Suprapubic skin (tissue), 4 donors: ENCODE measurements at places on chromosomes 5 and 9. TPM values are rescaled to one million over a fixed set of nuclear protein-coding genes. Genes with fewer than 3 reads are reported as not detected.
A peak's percentile ranks its signal among the peaks of the same experiment; 100 is the strongest.

FLT4 gene
- 8.9 TPM for total RNA-seq

IL13 gene
- total RNA-seq: not detected

IFNE gene
- total RNA-seq: not detected

CRHBP gene
- not detected for total RNA-seq

LVRN gene
- total RNA-seq: 0.60 TPM

LPAR1 gene
- 17.4 TPM for total RNA-seq

NUTM2G gene
- not detected for total RNA-seq

CCL28 gene
- 23.8 TPM for total RNA-seq

FBXO4 gene
- 8.7 TPM for total RNA-seq

DNA sequence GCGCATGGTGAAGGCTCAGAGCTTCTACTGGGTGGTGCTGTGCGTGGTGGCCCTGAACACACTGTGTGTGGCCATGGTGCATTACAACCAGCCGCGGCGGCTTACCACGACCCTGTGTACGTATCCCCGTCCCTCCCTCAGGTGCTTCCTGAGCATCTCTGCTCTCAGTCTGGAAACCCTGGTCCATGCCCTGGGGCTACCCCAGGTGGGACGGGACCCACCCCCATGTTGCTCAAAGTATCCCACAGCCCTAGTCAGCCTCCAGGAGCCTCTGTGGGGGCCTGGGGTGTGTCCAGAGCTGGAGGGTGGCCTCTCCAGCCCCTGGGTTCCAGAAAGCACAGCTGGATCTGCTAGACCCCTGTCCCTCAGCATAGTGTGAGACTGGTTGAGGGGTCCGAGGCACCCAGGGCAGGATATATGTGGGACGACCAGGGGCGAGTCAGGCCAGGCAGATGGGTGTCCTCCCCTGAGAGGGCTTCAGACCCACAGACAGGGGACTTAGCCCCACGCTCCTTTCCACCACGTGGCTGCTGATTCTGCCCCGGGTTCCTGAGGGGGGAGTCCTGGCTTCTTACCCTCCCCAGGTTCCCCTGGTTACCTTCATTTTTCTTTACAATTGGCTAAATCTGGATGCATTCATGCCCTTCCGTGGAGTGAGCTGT is 94.0 kb downstream of the CACNA1B start:
- peak; percentile 31 for DNase-seq

DNA sequence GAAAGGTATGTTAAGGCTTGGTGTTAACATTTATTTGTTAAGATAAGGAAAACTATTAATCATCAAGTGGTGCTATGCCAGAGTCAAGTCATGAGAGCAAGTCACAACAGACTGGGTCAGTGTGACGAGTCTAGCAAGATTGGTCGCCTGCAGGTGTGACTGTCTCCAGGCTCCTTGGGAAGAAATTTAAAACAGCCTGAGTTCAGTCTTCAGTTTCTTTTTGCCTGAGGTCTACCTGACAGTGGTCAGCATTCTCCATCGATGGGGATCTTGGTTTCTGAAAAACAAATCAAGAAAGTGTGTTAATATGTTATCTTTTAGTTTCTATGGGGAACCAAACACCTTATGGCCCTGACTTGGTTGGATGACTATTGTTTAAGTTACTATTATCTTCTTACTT is 56.3 kb downstream of the CETN3 start:
- no peak for DNase-seq

DNA sequence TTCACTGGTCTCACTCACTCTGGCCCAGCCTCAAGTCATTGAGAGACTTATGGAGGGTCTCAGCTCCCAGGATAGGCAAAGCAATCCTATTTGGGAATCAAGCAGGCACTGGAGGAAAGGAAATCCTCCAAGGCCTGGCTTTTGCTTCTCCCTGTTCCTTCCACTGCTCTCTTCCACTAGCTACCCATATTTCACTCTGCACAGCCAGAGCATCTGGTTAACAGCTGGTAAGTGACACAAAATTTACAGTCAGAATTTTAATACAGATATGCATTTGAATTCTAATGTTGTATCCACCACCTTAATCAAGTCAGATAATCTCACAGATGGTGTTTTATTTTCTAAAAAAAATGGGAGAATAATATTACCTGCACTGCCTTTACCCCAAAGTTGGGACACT is 868 bp upstream of the C1QTNF2 start:
- DNase-seq: no peak

DNA sequence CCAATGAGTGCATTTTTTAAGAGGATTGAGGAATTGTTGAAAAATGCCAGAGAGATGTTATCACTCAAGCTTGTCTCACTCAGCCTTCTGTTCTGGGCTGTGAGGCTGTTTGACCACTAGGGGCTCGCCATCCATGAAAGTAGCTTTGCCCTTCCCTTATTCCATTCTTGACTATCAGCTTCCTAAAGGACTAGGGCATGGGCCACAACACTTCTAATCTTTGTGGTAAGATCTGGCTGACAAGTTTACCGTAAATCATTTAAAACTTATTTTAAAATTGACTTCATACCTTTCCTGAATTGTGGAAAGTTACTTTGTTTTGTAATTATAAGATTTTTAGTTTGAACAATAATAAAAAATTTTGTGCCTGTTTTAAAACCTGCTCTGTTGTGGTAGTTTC is 49.5 kb downstream of the TJP2 start:
- no peak for DNase-seq

GRCh38 chr5:126182971-126183695 is 240.1 kb upstream of the GRAMD2B start:
- DNase-seq: no peak

DNA sequence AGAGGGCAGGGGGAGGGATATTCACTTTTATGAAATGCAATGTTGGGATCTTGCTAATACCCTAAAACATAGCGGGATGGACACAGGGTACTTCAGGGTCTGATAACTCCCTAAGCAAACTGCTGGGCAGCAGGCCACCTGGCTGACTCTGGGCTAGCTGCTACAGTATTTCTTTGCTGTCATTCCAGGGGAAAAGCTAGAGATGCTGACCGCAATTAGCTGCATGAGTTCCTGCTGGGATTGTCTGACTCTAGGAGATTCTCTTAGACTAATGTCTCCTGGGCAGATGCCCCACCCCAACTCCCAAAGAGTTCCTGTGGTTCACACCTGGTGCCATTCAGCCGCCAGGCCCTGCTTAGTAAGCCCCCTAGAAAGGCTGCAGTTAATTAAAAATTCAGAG is 69.9 kb downstream of the PSAT1 start:
- DNase-seq: no peak

DNA sequence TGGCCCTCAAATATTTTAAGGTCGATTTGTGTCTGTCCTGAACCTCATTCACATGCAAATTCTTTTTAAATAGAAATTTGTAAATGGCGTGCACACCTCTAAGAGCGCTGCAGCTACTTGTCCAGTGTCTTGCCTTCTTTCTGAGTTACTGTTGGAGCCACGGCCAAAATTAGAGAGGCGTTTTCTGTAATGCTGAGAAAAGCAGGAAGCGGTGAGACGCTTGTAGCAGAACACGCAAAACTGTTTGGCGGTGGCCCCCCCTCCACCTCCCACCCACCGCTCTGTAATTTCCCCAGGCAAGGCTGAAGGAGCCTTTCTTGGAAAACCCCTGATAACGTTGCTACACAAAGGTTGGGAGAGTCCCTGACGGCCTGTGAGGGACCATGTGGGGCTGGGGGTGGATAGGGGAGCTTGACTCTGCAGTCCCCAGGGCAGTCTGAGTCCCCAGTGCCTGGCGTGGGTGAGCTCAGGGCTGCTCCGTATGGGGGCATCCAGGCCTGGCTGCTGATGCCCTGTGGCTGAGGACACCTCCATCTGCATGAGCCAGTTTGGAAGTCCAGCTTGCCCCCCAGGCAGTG is 96.5 kb downstream of the GADD45G start:
- peak; percentile 68 for DNase-seq

- no peak for DNase-seq
Measured at GRCh38 chr9:7967851-7968250, 168.3 kb upstream of the DMAC1 start.

GRCh38 chr9:93098236-93098946 is 2.4 kb downstream of the CARD19 start:
- DNase-seq: peak; percentile 95

- no peak for DNase-seq
Measured at GRCh38 chr5:131863700-131864099, 66.9 kb upstream of the FNIP1 start.

DNA sequence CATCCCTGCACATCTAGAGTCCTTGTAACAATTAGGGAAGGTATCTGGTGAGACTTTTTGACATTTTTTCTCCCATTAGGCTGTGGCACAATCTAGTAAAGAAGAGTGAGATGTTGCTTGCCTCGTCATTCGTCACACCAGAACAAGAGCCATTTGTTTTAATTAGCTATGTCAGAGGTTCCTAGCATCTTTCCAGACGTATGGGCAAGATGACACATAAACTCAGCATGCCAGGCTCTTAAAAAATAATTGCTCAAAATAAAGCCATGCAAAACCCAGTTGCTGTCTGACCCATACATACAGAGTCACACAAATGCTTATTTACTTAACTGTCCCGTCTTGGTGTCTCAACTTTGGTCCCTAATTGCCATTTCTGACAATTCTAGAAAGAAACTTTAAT is 125.9 kb downstream of the TRPM3 start:
- DNase-seq: no peak

- no peak for DNase-seq
Measured at GRCh38 chr9:96321515-96321914, 19.5 kb upstream of the HSD17B3 start.

GRCh38 chr5:31825518-31826068 is 186.7 kb downstream of the PDZD2 start:
- no peak for DNase-seq

GRCh38 chr5:107813559-107813958 is 142.8 kb upstream of the EFNA5 start:
- DNase-seq: no peak

DNA sequence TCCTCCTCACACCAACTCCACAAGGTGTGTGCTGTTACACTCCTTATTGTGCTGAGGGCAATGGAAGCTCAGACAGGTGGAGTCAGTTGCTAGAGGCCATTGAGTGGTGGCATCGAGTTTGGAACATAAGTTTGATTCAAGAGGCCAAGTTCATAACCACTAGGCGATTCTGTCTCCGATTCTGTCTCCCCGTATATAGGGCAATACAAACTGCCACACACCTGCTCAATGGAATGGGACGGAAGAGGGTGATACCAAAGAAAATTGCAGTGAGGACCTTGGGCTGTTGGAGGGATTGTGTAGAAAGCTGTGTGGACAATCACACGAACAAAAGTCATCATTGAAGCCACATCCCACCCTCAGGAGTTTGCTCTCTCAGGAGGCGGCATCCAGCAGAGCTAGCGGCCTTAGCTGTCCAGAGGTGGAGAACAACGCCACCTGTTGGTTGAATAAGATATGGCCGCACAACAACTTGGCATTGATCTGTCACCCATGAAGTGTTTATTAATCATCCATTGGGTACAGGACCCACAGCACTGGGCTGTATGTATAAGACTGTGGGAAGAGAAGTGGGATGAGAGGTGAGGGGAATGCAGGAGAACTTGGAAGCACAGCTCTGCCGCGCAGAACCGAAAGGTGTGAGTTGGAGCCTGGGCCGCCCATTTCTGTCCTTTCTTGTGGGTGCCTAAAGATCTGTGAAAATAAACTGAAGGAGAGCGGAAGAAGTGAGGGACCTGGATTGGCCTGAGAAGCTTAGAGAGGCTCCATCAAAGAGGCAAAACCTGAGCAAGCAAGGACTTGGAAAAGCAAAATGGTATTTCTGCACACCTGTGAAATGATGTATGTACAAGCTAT is 16.1 kb upstream of the NEUROG1 start:
- DNase-seq: peak; percentile 78

GRCh38 chr5:126099077-126099476 is 324.1 kb upstream of the GRAMD2B start:
- no peak for DNase-seq

DNA sequence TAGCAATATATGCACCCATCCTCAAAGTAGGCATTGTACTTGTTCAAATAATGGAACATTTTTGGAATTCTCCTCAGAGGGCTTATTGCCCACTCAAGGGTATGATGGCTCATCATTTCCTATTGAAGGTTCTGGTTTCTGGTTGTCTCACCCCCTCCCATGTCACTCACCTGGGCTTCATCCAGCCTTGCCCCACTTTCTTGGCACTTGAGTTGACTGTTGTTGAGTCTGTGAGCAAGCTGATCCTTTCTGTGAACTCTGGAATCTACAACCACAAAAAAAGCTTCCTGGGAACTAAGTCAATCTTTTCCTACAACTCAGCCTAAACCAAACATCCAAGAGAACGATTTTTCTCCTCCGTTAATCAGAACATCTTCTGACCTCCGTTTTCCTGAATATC is 73.9 kb upstream of the ANKH start:
- no peak for DNase-seq

DNA sequence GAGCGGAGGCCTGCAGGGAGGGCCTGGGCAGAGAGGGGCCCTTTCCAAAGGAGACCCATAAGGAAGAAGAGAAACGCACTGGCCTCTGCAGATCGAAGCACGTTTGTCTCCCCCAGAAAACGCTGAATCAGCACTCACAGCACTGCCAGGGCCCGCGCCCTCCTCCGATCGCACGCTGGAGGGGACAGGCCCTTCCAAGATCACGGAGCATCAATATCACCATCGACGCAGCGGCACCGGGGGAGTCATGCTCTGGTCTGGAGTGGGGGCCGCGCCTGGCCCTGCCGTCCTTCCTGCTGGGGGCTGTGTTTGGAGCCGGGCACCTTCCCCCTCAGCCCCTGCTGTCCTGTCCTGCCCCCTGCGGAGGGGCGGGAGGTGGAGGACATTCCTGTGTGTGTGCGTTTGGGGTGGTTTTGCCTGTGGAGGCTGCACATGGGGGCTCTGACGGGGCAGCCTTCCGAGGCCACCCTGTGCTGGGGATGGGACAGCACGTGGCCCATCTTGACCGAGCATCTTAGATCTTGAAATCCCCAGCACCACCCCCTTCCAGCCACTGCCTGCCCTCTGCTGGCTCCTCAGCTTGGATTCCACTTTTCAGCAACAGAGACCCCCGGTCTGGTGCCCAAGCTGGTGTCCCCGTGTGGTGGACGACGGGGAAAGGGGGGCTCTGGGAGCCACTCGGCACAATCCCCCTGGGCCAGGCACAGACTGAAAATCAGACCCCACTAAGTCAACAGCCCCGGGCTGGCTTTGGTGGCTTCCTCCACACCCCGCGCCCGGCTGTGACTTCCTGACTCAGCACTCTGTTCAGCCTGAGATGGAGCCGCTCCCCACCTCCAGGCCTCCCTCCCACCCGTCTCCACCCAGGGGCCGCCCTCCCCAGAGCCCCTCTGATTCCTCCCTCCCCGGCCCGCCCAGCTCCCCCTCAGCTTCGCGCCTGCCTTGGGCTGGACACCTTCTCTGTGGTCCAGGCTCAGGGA is 8.3 kb downstream of the TMEM250 start:
- no peak for DNase-seq
